H1 (cell line): ENCODE measurements at places on chromosomes 16 and 17. TPM values are rescaled to one million over a fixed set of nuclear protein-coding genes. Genes with fewer than 3 reads are reported as not detected.

- H3K4me3 ChIP-seq = no peak overlapping the region
- no peak for DNase-seq
- peaks cover 20% of the 10 kb centered on the region for H3K4me1 ChIP-seq
- no peaks in the 10 kb centered on the region for H3K27me3 ChIP-seq
Measured at GRCh38 chr16:13014476-13014875, 113.1 kb downstream of the SHISA9 start.

Gene ARL5C
- total RNA-seq = not detected in 2 replicates

DNA sequence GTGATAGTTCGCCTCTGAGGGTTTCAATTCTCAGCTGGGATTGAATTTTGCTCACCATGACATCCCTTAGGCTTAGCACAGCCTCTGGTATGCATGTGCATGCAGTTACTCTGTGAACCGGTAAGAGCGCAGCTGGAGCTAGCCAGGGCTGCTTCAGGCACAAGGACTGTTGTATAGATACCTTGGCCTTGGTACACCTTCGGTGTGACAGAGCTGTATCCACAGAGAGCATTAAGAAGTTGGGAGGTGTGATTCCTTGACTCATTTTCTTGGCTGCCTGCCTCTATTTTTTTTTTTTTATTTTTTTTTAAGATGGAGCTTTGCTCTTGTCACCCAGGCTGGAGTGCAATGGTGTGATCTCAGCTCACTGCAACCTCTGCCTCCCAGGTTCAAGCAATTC is 2.2 kb upstream of the NUTF2 start:
- no peak overlapping the region for H3K27ac ChIP-seq
- peak overlapping the region; percentile 96 for H3K4me3 ChIP-seq
- peaks cover 4% of the 10 kb centered on the region; the same call in 1 of the 2 replicates for H3K36me3 ChIP-seq
- no peaks in the 10 kb centered on the region for H3K27me3 ChIP-seq
- peaks cover 21% of the 10 kb centered on the region for H3K4me1 ChIP-seq

- no peak overlapping the region for H3K4me3 ChIP-seq
- peaks cover 10% of the 10 kb centered on the region for H3K4me1 ChIP-seq
- no peak overlapping the region for H3K27ac ChIP-seq
- DNase-seq = no peak
Measured at GRCh38 chr17:1604831-1605528, 23.7 kb downstream of the SLC43A2 start.

- peaks cover 39% of the 10 kb centered on the region for H3K36me3 ChIP-seq
- no peak overlapping the region for H3K27ac ChIP-seq
- no peak for DNase-seq
- H3K4me1 ChIP-seq = no peaks in the 10 kb centered on the region; the same call in 1 of the 2 replicates
Measured at GRCh38 chr17:44146375-44147346, 4.9 kb downstream of the HROB start.

DNA sequence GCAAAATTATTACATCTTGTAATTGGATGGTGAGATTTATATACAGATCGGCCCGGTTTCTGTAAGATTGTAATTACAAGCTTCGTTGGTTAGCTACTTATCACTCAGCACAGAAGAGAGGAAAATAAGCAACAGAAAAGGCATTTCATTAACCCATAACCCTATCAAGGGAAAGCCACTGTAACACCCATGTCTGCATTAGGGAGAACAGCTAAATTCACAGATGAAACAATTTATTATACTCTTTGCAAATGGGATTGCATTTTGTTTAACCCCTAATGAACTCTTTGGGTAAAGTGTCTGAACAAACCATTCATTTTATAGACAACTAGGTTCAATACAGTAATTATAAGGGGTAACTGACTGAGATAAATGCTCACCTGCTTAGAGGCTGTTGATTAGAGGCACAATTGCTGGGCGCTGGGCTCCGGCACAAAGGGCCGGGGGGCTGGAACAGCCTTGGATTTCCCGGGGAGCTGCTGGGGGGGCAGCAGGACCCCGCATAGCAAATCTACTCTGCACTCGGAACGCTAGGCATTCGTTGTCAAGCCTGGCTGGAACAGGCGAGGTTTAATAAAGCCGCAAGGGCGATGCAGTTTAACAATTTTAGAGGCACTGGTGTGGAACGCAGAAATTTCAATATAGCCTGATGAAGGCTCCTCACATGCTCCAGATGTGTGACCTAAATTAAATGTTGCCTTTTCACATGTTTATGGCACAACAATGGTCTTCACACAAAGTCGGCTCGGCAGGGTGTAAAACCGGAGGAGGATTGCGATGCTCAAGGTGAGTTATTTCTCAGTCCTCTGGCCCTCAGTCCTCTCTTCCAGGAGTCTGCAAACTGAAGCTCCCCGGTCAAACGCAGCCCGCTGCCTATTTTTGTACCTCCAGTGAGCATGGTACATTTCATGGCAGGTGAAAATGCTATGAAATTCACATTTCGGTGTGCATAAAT is 134.0 kb upstream of the IRX6 start:
- peak; percentile 9 for DNase-seq
- H3K27ac ChIP-seq = no peak overlapping the region
- no peaks in the 10 kb centered on the region for H3K27me3 ChIP-seq
- no peaks in the 10 kb centered on the region for H3K36me3 ChIP-seq
- H3K4me1 ChIP-seq = peaks cover 14% of the 10 kb centered on the region; the same call in 1 of the 2 replicates
- H3K4me3 ChIP-seq = peak overlapping the region; percentile 25

DNA sequence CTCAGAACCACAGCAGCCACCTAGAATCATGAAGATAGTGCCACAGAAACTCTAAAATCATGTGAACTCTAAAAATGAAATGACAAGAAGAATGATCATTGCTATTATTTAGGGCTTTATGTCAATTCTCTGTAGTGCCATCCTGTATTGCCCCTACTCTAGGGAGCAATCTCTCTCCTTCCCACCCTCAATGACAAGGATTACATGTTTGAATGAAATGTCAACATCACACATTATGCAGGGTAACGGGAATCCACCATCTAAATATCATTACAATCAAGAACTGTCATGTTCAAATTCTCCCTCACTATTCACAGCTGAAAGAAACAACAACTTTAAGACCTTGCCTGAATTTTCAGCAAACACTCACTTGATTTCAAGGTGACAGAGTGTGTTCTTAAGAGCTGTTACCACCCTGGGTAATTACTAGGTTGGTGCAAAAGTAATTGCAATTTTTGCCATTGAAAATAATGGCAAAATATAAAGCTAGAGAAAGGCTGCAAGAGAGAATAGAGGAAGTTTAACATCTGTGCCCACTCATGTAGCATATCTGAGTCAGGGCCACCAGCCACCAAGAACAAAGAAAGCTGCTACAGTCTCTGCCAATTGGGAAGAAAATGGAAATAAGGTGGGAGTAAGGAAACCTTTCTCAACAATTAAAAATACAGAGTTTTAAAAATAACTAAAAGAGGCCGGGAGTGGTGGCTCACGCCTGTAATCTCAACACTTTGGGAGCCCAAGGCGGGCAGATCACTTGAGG is 112.8 kb upstream of the PSMD7 start:
- no peak for DNase-seq
- H3K27me3 ChIP-seq = no peaks in the 10 kb centered on the region

DNA sequence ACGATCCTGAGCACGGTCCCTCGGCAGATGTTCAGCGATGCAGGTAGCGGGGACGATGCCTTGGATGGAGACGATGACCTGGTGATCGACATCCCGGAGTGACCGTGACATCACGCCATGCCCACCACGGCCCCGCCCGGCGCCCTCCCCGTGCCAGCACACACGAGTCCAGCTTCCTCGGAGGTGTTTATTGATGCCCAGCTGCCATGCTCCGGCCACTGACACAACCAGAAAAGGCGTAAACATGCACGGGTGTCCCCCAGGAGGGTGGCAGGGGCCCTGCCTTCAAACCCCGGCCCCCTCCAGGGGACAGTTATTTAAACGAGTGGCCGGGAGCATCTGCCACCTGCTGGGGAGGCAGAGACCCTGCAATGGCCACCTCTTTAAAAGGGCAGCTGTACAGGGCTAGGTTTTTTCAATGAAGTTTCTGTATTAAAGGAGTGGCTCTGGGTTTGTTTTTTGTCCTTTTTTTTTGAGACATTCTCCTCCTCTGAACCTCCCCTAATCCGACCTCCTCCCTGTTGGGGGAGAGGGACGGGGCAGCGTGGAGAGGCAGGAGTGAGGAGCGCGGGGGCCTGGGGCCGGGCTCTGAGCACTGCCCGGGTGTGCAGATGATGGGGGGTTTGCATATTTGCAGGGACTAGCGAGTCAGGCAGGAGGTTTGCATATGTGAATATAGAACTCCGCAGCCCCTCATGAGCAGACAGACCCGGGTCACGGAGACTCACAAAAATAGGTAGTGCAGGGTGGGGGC is 5.3 kb downstream of the DOC2A start:
- H3K36me3 ChIP-seq = peaks cover 7% of the 10 kb centered on the region; the same call in 1 of the 2 replicates
- no peak overlapping the region for H3K27ac ChIP-seq
- H3K4me1 ChIP-seq = peaks cover 22% of the 10 kb centered on the region
- no peak for DNase-seq
- no peak overlapping the region for H3K4me3 ChIP-seq

Gene TMC8
- total RNA-seq = 2.0 and 2.8 TPM in 2 replicates

DNA sequence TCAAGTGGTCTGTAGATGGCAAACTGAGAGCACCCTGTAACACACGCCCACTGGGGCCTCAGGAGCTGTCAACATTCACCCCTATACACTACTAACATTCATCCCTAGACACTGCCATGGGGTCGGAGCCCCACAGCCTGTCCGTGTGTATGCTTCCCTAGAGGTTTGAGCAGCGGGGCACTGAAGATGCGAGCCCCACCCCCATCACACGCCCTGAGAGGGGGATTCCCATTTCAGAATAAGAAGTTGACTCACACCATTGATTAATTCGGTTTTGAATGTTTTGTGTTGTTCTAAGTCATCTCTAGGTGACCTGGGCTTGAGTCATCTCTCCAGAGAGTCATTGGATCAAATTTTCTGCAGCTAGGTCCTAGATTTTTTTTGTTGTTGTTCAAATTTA is 37.3 kb upstream of the MMD start:
- no peak overlapping the region for H3K4me3 ChIP-seq
- DNase-seq = no peak
- H3K36me3 ChIP-seq = no peaks in the 10 kb centered on the region
- H3K27ac ChIP-seq = no peak overlapping the region

Gene ELAC2
- 91.6 and 94.9 TPM in 2 replicates for total RNA-seq

GRCh38 chr16:25035494-25036405 is 20.6 kb upstream of the ARHGAP17 start:
- no peaks in the 10 kb centered on the region for H3K36me3 ChIP-seq
- peaks cover 6% of the 10 kb centered on the region; the same call in 1 of the 2 replicates for H3K4me1 ChIP-seq
- no peak overlapping the region for H3K4me3 ChIP-seq
- no peak overlapping the region for H3K27ac ChIP-seq
- no peak for DNase-seq

DNA sequence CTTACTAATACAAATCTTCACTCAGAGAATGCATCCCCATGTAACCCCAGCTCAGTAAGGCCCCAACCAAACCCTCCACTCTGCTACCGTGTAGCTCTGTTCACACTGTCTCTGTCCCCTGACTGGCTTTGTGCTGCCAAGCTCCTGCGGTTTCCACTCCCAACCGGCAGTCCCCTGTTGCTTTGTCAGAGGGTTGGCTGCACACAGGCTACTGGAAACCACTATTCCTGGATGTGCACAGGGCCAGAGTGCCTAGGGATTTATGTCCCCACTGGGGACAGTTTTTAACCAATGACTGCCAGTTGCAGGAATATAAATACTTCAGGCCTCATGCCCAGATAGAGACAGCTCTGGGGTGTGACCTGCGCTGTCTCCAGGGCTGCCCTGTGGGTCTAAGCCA is 157.1 kb upstream of the C16orf82 start:
- H3K36me3 ChIP-seq = no peaks in the 10 kb centered on the region
- H3K4me3 ChIP-seq = no peak overlapping the region

Gene SLFN5
- 2.6 and 3.0 TPM in 2 replicates for total RNA-seq

DNA sequence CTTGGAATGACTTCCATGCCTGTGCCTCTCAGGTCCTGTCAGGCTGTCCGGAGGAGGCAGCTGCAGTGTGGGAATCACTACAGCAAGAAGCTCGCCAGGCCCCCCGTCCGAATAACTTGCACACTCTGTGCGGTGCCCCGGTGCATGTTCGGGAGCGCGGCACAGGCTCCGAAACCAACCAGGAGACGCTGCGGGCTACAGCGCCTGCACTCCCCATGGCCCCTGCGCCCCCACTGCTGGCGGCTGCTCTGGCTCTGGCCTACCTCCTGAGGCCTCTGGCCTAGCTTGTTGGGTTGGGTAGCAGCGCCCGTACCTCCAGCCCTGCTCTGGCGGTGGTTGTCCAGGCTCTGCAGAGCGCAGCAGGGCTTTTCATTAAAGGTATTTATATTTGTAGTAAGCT is 1.3 kb downstream of the NRN1L start:
- H3K4me3 ChIP-seq = no peak overlapping the region
- no peak overlapping the region; the same call in 1 of the 2 replicates for H3K27ac ChIP-seq
- no peaks in the 10 kb centered on the region for H3K27me3 ChIP-seq
- DNase-seq = no peak

DNA sequence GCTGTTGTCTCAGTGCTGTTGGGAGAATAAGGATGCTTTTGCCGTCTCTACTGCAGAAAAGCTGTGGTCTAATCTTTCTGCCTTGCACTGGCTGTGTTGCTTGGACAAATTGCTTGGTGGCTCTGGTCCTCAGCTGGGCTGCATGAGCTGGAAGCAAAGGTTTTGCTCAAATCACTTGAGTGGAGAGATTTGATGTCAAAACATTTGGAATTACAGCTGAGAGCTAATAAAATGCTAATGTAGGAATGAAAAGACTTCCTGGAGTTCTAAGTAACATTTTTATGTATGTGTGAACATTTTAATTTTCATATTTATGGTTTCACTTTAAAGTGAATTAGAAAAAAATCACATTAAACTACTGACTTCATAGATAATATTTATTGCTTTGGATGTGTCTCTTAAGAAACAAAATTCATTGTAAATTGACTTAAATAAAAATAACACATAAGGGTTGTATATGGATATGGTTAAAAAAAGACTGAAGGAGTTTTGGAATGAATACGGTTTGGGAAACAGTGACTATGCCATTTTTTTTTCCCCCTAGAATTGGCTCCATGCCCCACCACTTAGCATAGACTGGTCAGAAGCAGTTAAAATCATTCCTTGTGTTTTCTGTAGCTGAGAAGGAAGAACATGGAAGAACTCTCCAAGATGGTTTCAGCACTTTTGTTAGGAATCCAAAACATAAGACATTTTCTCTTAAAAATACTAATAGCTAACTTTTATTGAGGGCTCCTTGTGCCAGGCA is 39.2 kb upstream of the FAM20A start:
- DNase-seq = no peak
- no peaks in the 10 kb centered on the region for H3K27me3 ChIP-seq
- no peak overlapping the region for H3K27ac ChIP-seq
- no peak overlapping the region for H3K4me3 ChIP-seq
- no peaks in the 10 kb centered on the region for H3K36me3 ChIP-seq
- no peaks in the 10 kb centered on the region for H3K4me1 ChIP-seq

DNA sequence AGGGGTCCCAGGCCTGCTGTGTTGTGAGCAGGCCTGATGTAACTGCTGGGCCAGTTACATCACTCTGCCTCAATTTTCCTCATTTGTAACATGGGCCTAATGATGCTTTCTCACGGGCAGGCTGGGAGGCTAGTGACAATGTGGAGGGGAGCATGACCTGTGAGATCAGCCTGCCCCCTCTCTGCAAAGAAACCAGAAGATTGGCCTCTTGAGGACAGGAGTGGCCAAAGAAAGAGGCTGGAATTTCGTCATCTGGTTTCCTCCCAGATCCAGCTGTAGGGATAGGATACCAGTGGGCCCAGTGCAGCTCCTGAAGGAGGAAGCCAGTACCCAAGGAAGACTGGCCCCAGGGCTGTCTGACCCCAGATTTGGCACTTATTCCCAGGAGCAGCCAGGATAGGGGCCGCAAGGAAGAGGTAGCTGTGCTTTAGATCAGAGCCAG is 615 bp upstream of the SREBF1 start:
- peak overlapping the region; percentile 81 for H3K4me3 ChIP-seq
- H3K27ac ChIP-seq = peak overlapping the region; percentile 78
- H3K4me1 ChIP-seq = peaks cover 38% of the 10 kb centered on the region

- no peak within 1 kb of the TSS for H3K27ac ChIP-seq
- H3K4me3 ChIP-seq = peak within 1 kb of the TSS; percentile 72
- H3K4me1 ChIP-seq = peaks cover 18% of the 10 kb centered on the region
Measured at GRCh38 chr16:19884611-19885450, at the start of gene GPRC5B. Gene GPRC5B (minus strand): TSS chr16:19884848. CDS start chr16:19872845, 12,003 bp downstream.

Gene PLXDC1
- 3.4 and 4.1 TPM in 2 replicates for total RNA-seq
